ENCODE measurements at places on chromosomes 1 and 21.

- no peak for DNase-seq
These were observed 155.9 kb upstream of the RUNX1 start for GRCh38 chr21:35204850-35205541.

DNA sequence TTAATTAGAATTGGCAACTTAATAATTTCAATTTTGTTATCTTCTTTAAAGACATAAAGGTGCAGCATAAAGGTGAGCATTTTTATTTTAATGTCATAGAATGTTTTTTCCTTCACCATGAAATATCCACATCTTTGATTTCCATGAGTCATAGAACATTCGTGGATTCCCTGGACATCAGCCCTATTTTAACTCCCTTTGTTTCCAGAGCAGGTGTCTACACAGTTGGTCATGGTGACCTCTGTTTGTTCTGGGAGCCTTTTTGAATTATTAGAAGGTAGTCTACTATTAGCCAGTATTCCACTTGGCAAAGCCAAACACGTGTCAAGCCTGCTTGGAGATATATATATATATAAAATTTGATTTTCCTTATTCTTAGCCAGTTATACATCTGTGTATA, 572.9 kb downstream of the LTN1 start:
- no peak for DNase-seq

- no peak for DNase-seq
These were observed 23.0 kb upstream of the EPHA2 start for GRCh38 chr1:16178596-16179497.

GRCh38 chr1:172451002-172451443, 7.2 kb upstream of the PIGC start:
- no peak for DNase-seq

DNA sequence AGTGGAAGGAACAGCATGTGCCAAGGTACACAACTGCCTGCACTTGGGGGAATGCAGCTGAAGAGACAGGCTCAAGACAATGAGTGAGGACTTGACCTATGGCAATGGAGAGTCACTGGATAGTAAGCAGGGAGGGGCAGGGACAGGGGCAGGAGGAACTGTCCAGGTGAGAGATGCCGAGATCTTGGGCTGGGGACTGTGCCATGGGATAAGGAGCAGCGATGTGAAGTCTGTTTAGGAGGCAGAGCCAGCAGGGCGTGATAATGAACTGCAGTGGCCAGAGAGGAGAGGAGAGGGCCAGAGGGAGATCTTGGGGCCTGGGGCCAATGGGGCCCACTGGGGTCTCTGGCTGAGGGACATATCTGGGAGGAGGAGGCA, 17.8 kb upstream of the EPB41 start:
- DNase-seq, result no peak

DNA sequence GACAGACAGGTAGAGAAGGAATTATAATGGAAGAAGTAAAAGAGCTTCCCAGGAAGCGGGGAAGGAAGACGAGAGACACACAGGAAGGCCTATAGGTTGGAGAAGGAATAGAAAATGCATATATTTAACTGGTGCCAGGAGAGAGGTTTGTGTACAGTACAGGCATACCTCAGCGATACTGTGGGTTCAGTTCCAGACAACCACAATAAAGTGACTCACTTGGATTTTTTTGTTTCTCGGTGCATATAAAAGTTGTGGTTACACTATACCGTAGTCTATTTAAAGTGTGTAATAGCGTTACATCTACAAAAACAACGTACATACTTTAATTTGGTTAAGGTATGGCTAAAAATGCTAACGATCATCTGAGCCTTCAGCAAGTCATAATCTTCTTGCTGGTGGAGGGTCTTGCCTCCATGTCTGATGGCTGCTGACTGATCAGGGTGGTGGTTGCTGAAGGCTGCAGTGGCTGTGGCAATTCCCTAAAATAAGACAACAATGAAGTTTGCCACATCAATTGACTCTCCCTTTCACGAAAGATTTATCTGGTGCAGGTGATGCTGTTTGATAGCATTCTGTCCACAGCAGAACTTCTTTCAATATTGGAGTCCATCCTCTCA, 16.0 kb downstream of the YARS1 start:
- DNase-seq, result no peak

- no peak for DNase-seq
These were observed 231.7 kb upstream of the B3GALT2 start for GRCh38 chr1:193417945-193418744.

Measured in activated CD8-positive, alpha-beta memory T cell treated with anti-CD3 and anti-CD28 coated beads for 48 hours (primary cell).